ENCODE measurements at places on chromosomes 11 and 22.

DNA sequence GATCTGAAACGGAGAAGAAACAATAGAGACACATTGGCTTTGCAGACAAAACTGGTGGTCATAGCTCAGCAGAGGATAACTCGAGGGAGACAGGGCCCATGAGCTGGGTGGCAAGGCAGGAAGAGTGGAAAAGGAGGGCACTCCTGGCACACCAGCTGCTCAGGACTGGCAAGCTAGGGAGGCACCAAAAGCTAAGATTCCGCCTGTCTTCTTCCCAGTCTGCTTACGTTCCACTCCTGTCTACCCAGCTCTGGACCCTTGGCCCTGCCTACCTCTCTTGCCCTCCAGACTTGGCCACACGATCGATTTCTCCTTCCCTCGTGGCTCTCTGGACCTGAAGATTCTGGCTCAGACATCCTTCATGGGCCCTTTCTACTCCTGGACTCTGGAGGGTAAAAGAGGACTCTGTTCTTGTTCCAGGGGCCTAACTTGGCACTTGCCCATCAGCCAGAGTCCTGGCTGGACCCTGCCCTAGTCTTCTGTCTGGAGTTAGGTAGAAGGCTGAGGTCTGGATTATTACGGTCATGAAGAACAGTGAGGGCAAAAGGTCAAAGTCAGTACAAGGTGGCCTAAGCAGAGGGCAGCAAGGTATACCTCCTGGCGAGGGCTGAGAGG is 115.2 kb upstream of the PITPNB start:
- DNase-seq = no peak

GRCh38 chr11:44795803-44796535 is 69.2 kb downstream of the TSPAN18 start:
- no peak for DNase-seq

DNA sequence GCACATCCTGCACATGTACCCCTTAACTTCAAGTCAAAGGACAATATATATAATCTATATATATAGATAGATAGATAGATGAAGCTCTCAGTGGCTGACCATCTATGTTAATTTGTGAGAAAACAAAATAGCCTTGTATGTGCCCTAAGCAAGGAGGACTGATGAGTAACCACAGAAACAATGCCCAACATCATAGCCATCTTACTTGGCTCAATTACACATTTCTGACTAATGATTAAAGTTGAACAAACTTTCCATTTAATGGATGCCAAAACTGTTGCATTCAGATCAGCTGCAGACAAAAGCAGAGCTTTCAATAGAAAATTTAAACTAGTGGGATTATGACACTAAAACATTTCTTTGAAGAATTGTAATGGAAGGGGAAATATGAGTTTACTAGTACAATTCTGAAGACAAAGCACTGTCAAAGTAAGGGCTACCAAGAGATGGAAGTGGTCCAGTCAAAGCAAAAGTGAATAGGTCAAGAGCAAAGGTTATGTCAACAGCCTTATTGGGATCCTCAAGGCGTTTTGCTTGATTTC is 1188.2 kb upstream of the RAG2 start:
- DNase-seq = peak; percentile 61

DNA sequence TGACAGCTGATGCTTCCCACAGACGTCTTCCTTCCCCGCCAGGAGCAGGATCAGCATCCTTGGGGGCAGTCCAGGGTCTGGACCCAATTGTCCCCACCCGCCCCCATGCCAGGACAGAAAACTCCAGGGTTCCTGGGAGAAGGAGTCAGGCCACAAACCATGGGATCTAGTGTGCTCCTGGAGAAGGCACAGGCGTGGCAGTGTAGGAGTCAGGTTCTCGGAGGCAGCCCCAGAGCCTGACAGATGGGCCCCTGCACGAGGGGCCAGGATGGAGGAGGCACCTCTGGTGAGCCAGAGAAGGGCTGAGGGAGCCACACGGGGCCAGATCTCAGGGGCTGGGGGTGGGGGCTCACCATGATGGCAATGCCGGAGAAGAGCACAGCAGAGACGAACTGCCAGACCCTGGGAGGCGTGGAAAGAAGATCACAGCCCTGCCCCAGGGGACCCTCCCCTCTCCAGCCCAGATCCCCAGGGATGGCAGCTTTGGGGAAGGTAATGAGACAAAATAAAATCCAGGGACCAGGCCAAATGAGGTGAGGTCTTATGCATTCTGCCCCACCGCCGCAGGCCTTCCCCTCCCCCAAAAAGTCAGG is 13.6 kb downstream of the TP53I11 start:
- DNase-seq = no peak

DNA sequence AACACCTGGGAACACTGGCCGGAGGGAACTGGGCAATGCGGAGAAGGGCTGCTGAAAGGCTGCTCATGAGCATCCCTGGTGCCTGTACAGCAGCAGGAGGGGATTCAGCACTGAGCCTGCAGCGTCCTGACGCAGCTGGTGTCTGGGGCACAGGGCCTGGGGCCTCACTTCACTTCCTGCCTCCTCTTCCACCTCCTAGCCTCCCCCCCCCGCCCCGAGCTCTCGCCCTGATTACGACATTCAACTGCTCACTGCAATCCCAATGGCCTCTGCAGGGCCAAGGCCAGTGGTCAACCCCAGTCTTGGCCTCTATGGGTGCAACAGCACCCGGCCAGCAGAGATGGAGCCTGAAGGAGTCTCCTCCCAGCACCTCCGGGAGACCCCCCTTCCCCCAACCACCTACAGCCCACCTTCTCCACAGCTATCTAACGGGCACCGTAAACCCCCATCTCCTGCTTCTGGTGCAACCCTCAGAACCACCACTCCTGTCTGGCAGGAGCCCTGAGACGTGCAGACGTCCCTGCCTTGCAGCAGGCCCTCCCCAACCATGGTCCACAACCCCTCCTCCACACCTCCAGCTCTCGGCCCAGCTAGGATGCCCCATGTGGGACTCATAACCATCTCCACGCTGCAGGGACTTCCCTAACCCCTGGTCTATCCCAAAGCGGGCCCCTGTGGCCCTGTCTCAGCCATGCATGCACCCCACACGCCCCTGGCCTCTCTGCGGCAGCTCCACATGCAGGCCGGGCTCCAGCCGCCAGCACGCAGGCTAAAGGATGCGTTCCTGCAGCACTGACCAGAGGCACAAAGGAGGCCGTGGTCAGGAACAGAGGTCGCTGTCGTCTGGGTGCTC is 38.2 kb downstream of the BRD1 start:
- peak; percentile 6 for DNase-seq

- no peak for DNase-seq
Observed at GRCh38 chr11:9936754-9937153, 272.9 kb downstream of the SWAP70 start.

- no peak for DNase-seq
Observed at GRCh38 chr22:32343941-32344340, 13.7 kb upstream of the RFPL3 start.

- no peak for DNase-seq
Observed at GRCh38 chr11:87347441-87347840, 309.7 kb downstream of the TMEM135 start.

GRCh38 chr11:9858822-9859221 is 194.9 kb downstream of the SWAP70 start:
- no peak for DNase-seq

DNA sequence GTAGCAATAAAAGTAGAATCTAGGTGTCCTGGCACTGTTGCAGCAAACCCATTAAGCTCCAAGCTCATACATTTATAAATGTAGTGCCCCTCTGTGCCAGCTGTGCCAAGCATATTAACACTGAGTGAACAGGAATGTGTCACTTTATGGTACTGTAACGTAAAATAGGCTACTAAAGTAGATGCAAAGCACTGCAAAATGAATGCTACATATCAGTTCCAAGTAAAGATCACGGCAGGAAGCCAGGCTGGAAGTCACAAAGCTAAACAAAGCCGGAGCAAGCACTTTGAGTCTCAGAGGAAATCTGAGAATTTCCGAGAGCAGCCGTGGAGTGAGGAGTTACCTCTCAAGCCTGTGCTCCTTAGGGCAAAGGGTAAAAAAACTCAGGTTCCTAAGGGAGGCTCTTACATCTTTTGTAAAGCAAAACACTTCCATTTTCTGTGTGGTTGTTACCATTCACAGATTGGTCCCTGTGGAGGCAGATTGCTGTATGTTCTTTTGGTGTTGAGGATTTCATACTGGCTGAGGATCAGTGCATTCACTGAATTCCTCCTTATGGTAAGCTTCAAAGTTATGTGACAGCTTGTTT is 85.7 kb downstream of the WNT11 start:
- no peak for DNase-seq

GRCh38 chr11:7645206-7645605 is 28.1 kb downstream of the CYB5R2 start:
- DNase-seq = no peak

DNA sequence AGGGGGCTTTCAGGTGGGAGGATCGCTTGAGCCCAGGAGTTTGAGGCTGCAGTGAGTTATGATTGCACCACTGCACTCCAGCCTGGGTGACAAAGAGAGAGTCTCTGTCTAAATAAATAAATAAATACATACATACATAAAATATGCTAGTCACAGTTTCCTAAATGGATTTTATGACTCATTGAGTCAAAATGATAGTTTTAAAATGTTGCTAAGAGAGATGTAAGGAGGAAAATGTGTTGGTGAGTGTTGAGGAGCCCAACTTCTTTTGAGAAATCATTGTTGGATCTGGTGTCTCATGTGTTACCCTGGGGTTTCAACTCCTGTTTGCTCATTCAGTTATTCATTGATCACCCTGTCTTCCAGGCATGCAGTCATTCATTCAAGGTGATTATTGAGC is 21.0 kb downstream of the PARVB start:
- peak; percentile 28 for DNase-seq

DNA sequence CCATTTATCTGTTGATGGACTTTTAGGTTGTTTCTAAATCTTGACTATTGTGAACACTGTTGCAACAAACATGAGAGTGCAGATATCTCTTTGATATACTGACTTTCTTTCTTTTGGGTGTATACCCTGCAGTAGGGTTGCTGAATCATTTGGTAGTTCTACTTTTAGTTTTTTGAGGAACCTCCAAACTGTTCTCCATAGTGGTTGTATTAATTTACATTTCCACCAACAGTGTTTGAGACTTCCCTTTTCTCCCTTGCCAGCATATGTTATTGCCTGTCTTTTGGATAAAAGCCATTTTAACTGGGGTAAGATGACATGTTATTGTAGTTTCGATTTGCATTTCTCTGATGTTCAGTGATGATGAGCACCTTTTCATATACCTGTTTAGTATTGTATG is 330.0 kb downstream of the DDX10 start:
- DNase-seq = no peak

GRCh38 chr11:95521133-95521542 is 268.4 kb downstream of the FAM76B start:
- no peak for DNase-seq

GRCh38 chr11:84260862-84261261 is 974.7 kb upstream of the CCDC90B start:
- DNase-seq = no peak

DNA sequence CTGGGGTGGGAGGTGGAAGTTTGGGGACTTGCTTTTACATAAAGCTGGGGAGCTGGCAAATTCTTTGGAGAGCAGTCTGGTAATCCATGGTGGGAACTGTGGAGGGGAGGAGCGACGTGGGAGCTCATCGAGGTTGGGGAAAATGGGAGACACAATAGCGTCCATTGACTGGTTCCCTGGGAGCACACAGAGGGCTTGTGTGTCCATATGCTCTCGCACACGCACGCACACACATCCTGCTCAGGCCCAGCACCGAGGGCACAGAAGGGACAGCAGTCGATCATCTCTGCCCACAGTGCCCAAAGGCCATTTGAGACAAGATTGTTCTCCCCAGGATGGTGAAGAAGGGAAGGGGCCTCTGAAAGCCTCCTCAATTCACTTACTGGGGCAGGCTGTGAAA is 53.7 kb downstream of the FBXO7 start:
- no peak for DNase-seq

- DNase-seq = no peak
Observed at GRCh38 chr11:75269367-75269660, 28.7 kb downstream of the TPBGL start.

- no peak for DNase-seq
Observed at GRCh38 chr11:65428578-65429067, 6.0 kb downstream of the NEAT1 start.

DNA sequence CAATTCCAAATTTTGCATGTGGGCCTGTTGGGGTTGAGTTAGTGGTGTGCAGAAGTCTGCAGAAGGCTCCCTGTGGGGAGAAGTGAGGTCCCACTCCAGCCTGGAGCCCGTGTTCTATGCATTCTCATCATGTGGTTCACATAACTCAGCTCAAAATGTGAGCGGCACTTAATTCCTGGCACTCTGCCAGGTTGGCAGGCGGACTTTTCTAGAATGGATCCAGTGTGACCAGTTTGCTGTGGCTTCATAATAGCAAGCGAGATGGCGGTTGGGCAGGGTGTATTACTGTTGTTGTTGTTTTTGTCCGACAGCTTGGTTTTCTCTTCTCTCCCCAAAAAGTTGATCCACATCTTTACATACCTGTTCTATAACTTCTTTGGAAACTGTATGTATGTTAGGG is 146.8 kb upstream of the TTC12 start:
- no peak for DNase-seq

DNA sequence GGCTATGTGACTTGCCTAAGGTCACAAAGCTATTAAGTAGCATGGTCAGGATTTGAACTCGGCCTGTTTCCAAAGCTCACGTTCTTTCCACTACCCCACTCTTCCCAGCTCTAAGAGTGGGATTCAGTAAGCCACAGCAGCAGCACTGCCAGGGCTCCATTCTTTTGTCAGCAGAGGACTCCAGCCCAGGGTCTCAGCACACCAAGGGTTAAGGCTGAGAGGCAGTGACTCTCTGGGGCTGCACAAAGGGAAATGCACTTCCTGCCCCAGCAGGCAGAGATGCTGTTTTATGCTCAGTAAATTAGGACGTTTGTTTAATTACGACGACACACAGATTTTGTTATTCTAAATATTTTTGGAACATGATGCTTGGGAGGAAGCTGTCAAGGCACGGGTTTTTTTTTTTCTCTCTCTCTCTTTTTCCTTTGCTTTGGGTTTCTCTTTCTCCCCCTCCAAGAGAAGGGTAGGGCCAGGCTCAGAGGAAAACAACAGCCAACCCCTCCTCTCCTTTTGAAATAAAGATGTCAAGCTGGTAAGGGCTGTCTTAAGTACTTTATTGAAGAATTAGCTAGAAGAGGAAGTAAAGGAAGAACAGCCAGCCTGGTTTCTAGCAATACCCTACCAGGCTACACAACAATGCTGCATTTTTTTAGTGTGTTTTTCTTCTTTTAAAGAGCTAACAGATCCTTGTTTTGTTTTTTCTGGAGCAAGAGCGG is 2.8 kb downstream of the MYH9 start:
- no peak for DNase-seq

- DNase-seq = no peak
Observed at GRCh38 chr11:26572770-26573402, 823 bp upstream of the MUC15 start.

- DNase-seq = no peak
Observed at GRCh38 chr11:76695771-76696170, 25.2 kb upstream of the LRRC32 start.

- no peak for DNase-seq
Observed at GRCh38 chr11:131041331-131042040, 125.2 kb upstream of the SNX19 start.

- no peak for DNase-seq
Observed at GRCh38 chr11:123314972-123315371, 115.1 kb upstream of the GRAMD1B start.
